NCI-H1105 treated with DMSO at 0.1 percent for 48 hours (cell line): ENCODE measurements at places on chromosomes 12 and 14.

DNA sequence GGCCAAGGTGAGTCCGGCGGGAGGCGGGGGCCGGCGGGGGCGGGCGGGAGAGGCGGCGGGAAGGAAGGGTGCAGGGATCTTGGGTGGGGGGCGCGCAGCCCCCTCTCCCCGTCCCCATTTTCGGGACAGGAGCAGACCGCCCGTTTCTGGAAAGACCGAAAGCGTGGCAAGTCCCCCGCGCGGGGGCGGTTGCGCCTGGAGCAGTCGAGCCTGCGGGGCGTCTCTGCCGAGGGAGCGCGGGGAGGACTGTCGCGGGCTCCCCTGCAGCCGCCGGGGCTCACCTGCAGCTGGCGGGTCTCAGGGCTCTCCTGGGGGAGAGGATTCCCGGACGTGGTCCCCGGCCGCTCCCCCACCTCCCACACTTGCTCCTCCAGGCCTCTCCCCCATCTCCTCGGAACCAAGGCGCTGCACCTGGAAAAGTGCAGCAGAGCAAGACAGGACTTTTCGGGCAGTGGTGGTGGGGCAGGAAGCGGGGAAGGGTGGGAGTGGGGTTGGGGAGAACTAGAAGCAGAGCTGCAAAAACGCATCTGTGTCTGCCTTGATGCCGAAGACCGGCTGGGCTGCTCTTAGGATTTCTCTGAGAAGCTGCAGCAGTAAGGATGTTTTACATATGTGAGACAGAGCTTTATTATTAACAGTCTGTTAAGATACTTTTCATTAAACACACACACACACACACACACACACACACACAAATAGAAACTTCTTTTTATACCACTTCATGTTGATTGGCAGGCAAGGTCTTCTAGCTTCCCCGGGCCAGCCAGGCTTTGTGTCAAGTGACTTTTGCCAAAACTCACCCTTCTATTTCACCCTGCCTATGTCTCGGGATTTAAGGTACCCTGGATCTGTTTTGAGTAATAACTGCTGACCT is 677 bp downstream of the C12orf75 start:
- DNase-seq = peak; percentile 32

GRCh38 chr12:115569345-115570068 is 708.0 kb downstream of the MED13L start:
- DNase-seq = peak; percentile 82

DNA sequence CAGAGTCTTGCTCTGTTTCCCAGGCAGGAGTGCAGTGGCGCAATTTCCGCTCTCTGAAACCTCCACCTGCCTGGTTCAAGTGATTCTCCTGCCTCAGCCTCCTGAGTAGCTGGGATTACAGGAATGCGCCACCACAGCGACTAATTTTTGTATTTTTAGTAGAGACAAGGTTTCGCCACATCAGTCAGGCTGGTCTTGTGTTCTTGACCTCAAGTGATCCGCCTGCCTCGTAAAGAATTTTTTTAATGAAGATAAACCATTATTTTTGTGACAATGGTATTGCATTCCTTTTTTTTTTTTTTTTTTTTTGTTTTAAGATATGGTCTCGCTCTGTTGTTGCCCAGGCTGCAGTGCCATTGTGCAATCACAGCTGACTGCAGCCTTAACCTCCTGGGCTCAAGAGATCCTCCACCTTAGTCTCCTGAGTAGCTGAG is 25.8 kb downstream of the ACVR1B start:
- no peak for DNase-seq

DNA sequence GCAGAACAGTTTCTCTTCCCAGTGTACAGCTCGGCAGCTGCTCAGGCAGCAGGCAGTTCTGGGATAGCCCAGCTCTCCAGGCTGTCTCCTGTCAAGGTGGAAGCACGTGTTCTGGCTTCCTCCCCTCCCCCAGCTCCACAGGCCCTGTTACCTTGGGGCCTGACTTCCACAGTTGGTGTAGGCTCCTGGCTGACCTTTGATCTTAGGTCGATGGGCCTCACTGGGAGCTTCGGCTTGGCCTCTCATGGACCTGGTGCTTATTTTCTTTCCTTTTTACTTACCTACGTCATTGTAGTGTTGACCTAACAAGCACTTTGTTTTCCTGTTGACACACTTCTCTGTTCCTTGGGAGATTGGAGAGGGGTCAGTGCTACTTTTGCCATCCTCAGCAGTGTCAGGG is 17.0 kb downstream of the DLST start:
- DNase-seq = no peak

GRCh38 chr14:90575336-90575735 is 178.5 kb downstream of the CALM1 start:
- DNase-seq = no peak

GRCh38 chr12:56119361-56119796 is 1.3 kb downstream of the ZC3H10 start:
- DNase-seq = peak; percentile 43
